ENCODE measurements at places on chromosomes 3 and 15. TPM values are rescaled to one million over a fixed set of nuclear protein-coding genes. Genes with fewer than 3 reads are reported as not detected.

MAP1A gene
- polyA plus RNA-seq, result 0.52 TPM

CHRNB4 gene
- 0.69 TPM for polyA plus RNA-seq

HIGD2B gene
- polyA plus RNA-seq, result not detected

DNA sequence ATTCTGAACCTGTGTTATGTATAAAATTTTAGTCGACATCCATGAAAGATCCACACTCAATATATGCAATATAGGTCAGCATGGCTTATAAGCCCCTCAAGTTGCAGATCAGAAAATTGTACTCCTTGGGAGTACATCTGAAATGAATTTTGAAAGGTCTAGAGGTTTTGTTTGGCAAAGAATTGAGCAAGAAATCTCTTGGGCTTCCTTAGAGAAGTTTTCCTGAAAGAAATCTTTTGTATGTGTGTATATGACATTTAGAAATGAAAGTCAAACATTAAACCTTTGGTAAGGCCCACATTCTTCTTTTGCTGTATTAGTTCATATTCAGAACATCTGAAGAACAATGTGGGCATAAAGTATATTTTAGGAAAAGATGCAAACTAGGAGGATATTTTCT, 1006.6 kb downstream of the NAALADL2 start:
- DNase-seq, result no peak

GRCh38 chr15:96341513-96342405, 11.3 kb downstream of the NR2F2 start:
- no peak for DNase-seq

DNA sequence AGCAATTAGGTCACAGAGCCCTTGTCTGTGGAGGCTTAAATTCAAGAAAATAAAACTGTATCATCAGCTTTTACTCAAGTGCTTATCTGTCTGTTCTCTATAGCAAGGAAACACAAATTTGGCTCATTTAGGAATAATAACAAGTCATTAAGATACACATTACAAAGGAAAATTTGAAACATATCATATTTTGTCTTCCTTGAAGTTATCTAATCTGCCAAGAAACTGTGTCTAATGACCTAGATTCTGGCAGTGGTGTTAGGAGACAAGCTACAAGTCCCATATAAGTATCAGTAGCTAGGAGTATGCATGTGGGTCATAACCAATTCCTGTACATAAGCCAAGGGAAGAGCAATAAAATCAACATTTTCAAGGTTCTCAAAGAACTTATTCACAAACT, 108.2 kb upstream of the SETMAR start:
- no peak for DNase-seq

DNA sequence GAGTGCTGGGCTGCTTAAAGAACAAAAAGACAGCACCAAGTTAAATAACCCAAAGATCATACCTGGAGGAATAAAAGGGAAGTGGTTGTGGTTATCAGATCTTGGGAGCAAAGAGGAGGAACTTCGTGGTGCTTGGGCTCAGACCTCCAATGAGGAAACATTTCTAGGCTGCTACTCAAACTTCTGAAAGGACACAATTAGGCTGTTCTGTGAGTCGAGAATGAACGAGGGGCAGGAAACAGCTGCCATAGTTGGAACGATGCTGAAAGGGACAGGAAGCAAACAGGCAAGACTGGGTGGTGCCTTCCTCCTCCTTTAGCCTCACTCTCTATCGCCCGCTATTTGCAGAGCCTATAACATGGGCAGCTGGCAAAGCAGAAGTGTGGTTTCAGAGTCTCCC, 276.3 kb upstream of the ARRDC4 start:
- DNase-seq, result no peak
